ENCODE measurements at places on chromosomes 3 and 15. TPM values are rescaled to one million over a fixed set of nuclear protein-coding genes. Genes with fewer than 3 reads are reported as not detected.

DNA sequence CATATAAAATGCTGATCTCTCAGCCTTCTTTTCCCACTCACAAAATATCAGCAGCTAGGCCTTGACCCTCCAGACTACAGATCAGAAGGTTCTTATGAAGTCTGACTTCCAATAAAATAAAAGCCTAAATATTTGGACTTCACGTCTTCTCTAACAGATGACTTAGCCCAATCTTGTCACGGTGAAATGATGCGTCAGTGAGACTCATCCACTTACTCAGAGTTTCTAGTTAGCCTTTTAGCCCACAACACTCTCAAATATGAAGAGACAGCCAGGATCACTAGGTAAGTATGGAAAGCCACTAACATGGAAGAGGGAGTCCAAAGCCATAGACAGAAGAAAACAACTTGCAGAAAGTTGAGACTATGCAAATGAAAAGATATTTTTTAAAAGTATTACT lies 601.2 kb downstream of the PYDC2 start:
- DNase-seq, result no peak

DNA sequence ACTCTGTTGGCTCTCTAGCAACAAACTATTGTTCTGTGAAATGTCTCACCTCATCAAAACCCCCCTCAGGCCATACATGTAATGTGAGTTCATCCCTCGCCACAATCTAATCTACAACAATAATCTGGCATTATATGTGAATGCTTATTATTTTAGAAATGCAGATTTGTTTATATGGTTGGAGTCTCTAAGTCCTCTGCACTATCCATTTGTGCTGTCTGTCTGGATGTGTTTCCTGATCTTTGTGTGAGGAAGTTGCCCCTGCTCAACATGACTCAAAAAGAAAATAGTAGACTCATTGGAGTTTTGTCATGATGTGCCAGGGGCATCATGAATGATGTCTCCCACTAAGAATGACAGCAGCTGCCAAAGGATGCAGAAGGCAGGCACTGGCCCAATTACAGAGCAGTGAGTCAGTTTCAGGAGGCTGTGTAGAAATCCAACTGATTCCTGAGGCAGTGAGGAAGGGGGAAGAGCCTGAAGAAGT lies 161.6 kb upstream of the PDZRN3 start:
- no peak for DNase-seq

The C3orf49 gene
- not detected for polyA plus RNA-seq

DNA sequence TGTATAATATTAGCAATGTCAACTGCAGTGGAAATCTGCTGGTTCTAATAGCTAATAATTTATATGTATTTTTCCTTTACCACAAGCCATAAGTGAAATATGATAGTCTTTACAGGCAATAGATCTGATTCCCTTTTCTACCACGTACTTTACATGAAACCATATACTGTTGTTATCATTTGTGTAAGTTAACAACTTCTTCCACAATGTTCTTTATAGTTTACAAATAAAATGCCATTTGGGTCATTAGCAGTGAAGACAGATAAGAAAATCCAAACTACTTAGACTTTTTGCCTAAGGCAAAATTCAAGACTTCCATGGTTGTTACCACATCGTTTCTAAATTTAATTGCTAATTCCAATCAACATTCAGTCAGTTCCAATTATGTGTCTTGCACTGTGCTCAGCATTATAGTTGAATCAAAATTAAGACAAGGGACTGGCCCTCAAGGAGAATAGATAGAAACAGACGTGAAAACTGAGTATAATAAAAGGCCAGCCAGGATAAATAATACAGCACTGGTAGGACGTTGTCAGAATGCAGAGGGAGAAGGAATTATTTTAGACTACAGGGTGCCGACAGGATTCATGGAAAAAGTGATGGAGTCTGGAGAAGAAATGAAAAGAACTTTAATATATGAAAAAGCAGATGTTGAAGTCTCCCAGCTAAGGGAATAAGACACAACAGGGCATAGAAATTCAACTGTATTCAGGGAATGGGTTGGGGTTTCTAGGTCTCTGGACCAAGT lies 249.8 kb downstream of the ALCAM start:
- no peak for DNase-seq

DNA sequence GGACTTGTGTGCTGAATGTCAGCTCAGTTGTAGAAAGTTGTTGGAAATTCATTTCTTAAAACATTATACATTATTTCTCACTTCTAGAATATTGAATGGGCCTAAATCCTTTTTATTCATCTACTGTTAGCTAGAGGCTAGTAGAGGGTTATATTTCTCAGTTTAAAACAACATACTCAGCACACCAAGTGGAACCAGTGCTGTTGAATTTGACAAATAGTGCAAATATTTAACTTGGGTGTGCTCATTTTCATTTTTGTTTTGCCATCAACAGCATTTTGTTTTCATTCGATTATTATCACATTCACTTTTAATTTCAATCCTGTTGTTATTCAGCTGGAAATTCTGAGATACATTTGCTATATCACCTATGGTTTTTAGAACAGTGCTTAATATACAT lies 269.4 kb upstream of the PEX5L start:
- no peak for DNase-seq

- DNase-seq, result no peak
Measured at GRCh38 chr3:20873235-20873634, 687.2 kb upstream of the SGO1 start.

- no peak for DNase-seq
Measured at GRCh38 chr3:44932986-44933944, 42.7 kb downstream of the ZDHHC3 start.

DNA sequence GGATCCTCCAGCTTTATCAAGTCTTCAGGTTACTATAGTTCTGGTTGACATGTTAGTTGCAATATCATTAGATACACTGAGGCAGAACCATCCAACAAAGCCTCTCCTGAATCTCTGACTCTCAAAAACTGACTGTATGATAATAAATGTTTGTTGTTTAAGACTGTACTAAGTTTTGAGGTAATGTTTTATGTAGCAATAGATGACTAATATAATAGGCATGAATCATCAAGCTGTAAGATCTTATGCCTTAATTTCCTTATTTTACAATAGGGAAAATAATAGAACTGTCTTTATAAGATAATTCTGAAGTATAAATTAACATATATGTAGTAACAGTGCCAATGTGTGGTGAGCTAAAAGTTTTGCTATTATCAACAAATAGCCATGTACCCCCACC lies 88.9 kb upstream of the TBC1D5 start:
- no peak for DNase-seq

- no peak for DNase-seq
Measured at GRCh38 chr15:38769492-38769891, 204.9 kb upstream of the RASGRP1 start.

DNA sequence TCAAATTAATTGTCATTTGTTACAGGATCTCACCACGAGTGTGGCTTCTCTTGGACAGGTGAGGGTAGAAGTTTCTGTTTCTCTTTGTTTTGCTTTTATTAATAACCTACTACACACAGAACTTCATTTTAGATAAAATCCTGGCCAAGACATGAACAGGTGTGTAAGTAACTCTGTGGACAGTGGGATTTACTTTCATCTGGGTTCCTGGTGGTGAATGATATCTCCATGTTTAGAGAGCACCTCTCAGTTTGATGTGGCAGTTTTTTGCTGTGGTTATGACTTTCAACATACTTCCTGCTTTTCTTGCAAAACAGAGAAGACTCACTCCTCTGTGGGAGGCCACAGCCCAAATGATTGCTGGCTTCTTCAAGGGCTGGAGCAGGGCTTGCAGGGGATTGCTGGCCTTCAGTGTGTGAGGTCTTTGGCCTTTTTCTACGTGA lies 71.1 kb upstream of the XCR1 start:
- no peak for DNase-seq

DNA sequence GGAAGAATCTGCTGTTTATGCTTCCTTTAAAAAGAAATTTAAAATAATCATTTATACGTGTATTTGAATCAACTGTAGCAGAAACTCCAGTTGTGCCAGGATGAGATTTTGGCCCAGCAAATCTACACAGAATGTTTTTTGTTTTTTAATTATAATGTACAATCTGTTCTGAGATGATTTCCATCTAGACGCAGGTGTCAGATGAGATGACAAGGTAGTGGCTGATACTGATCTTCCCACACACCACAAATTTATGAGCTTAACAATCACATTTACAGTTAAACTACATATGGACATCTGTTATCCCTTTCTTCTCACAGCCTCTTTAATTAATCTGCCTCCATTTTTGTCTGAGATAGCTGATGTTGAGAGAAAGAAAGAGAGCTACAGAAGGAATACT lies 23.6 kb downstream of the DCLK3 start:
- DNase-seq, result no peak

The STX19 gene
- 0.57 TPM for polyA plus RNA-seq

DNA sequence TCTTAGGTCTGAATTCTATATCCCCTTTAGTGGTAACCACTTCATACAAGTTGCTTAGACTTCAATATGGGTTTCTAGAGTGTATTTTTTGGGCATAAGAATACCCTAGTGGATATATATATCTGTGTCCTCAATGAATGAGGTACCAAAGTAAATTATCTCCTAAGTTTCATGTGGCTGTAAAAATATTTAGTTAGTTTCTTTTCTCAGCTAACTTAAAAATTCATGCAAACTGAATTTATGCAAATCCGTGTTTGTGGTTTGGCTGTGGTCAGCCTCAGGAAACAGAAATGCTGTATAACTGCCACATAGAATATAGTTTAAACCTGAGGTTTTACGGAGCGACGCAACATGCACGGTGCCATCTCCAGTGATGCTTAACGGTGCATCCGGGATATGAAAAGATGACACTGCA lies 80.3 kb downstream of the PEX5L start:
- DNase-seq, result no peak

- no peak for DNase-seq
Measured at GRCh38 chr3:58131101-58131825, 79.5 kb downstream of the DNASE1L3 start.

The TLR9 gene
- not detected for polyA plus RNA-seq

The CSPG4 gene
- 0.27 TPM for polyA plus RNA-seq

- no peak for DNase-seq
Measured at GRCh38 chr3:63914312-63914711, 2.1 kb upstream of the SCAANT1 start.

DNA sequence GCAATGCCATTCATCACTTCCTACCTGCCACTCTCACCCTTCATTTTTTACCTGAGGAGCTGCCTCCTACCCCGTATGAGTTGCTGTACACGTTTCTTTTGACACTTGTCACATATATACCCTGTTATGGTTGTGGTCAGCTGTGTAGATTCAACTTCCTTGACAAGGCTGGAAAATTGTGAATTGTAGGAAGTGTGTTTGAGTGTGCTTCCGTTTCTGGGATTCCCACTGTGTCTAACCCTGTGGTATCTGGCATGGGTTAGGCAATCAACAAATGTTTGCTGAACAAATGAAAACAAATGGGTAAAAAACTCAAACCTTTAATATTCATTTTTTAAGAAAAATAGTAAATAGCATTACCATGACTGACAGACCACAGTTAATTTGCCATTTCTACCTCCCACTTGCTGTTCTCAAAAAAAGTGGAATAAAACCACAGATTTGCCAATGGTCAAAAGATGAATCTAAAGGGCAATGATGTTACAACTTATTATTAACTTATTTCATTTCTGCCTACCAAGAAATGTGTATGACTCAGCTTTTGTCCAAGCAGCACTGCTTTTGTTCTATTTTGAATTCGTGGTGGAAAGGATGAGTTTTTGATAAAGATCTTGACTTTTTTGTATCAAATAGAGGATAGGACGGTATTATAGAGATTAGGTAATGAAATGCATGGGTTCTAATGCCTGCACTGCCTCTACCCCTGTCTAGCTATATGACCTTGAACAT lies 404.6 kb downstream of the LPP start:
- DNase-seq, result no peak

GRCh38 chr3:173630849-173631248 lies 233.3 kb downstream of the NLGN1 start:
- no peak for DNase-seq

The BCHE gene
- polyA plus RNA-seq, result 0.92 TPM

DNA sequence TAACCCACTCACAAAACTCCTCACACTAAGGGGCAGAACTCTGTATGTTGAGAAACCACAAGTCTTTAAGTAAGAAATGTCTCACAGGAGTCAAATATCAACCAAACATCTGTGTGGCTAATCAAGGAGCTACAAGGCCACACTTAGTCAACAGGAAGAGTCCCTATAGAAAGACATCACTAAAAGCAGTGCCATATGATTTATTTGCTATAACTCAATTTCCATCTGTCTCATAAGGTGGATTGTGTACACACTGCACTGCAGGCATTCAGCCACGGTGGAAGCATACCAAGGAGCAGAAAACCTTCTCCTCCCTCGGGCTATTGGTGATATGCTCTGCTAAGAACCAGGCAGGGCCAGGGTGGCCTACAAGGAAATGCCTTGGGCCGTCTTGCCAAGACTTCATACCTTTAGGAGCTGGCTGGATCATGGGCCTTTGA lies 197.6 kb upstream of the CFAP20DC start:
- no peak for DNase-seq

GRCh38 chr3:186329589-186329988 lies 32.4 kb downstream of the DGKG start:
- no peak for DNase-seq

The ASB14 gene
- polyA plus RNA-seq, result 0.38 TPM

GRCh38 chr15:40346579-40347558 lies 4.0 kb upstream of the PHGR1 start:
- DNase-seq, result no peak

- no peak for DNase-seq
Measured at GRCh38 chr3:10338591-10339353, 17.9 kb upstream of the SEC13 start.

GRCh38 chr3:195777975-195778374 lies 33.8 kb downstream of the MUC4 start:
- no peak for DNase-seq

GRCh38 chr15:67150023-67150860 lies 84.8 kb downstream of the SMAD3 start:
- DNase-seq, result peak; percentile 76

GRCh38 chr3:141851411-141851810 lies 25.0 kb upstream of the ATP1B3 start:
- DNase-seq, result no peak

All from GM23338 (cell line).